ENCODE measurements at places on chromosomes 12 and 14.

- DNase-seq, result no peak
These were observed 30.6 kb downstream of the FBXO21 start for GRCh38 chr12:117159674-117160073.

- DNase-seq, result no peak
These were observed 38.7 kb downstream of the SETD3 start for GRCh38 chr14:99441918-99442317.

GRCh38 chr14:32224737-32225377 is 21.8 kb upstream of the RNU6-8 start:
- DNase-seq, result no peak

DNA sequence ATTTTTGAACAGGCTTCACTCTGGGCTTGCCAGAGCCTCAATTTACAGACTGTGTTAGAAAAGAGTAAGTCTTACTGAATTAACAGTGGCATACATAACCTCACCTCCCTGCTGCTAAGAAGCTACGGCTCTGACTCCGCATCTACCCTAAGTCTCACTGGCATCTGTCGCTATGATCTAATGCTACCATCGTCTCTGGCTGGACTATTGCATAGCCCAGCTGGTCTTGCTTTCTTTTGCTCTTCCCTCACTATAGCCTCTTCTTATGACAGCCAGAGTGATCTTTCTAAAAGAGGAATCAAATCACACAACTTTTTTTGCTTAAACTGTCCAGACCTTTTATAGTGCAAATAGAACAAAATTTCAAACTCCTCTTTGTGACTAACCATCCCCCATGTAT is 81.1 kb downstream of the SLC24A4 start:
- no peak for DNase-seq
